ENCODE measurements at places on chromosomes 3 and 15.
A peak's percentile ranks its signal among the peaks of the same experiment; 100 is the strongest.

- no peak for DNase-seq
Measured at GRCh38 chr3:189286916-189287315, 115.1 kb downstream of the TPRG1 start.

DNA sequence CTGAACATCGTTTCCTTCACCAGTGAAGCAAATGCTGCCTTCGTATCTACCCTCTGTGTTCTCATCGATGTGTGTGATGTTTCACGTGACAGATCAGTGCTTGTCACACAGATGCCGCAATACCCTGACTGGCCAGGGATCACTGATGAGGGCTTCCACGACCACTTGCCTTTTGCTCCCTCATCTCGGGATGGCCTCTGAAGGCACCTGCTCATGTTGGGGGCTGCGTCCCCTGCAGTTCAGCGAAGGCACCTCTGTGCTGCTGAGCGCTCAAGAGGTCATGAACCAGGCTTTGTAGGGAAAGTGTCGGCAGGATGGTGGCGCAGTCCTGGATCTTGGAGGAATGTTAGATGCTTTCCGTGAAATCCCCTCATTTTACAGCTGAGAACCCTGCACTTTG lies 79.2 kb upstream of the KLF13 start:
- no peak for DNase-seq

DNA sequence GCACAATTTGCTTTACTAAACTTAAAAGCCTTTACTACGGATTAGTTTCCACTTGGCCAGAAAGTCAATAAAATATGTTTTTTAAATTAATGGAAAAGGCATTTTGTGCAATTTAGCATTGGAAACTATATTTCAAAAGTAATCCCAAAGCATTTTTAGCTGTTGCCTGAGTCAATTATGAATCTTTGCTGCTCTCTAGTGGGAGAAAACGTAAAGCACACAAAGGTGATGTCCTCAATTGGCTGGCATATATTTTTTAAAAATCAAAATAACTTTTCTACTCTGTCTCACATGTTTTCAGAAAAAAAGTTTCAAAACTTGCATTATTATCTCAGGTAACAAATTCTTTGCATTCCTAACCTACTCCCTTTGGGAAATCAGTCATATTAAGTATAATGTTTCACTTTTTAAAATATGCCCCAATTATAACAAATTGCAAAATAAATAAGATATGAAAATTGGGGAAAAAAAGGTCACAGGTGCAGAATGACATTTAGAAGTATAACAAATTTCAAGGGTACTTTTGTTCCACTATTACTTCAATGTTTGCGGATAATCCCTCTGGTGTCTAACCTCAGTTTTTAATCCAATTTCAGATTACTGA lies 47.2 kb upstream of the TEX55 start:
- DNase-seq, result peak; percentile 48

DNA sequence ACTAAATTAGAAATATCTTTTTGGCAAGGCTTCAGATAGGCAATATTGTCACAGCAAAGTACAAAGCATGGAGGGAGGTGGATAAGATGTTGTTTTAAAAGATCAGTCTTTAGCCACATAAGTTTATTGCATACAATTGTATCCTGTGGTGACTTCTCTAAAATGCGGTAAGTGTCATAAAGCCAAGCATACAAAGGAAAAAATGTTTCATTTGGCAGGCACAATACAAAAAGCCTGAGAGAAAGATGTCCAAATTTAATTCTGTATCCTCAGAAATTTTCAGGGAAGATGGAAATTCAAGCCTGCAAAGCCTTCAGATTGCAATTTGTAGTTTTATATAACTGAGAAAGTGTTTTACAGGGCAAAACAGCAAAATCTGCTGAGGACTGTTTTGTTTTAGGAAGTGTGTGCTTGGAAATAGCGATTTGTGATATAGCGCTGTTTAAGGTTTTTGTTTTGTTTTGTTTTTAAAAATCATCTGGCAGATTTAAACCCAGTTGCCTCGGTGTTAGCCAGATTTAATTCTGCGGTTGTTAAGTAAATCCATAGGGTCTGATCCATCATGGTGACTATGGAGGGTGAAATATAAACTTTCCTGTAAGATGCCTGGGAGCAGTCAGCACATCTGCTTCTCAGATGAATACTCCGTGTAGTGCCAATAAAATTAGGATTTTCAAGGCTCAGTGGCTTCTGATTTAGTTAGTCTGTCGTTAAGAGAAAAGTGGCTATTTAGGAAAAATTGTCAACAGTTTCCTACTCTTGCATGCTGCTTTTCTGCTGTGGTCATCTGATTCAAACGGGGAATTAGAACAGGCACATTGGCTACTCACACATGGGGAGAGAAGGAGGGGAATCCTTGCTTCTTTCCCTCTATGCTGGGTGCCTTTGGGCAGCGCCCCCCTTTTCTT lies 8.0 kb downstream of the KAT2B start:
- peak; percentile 61 for DNase-seq

DNA sequence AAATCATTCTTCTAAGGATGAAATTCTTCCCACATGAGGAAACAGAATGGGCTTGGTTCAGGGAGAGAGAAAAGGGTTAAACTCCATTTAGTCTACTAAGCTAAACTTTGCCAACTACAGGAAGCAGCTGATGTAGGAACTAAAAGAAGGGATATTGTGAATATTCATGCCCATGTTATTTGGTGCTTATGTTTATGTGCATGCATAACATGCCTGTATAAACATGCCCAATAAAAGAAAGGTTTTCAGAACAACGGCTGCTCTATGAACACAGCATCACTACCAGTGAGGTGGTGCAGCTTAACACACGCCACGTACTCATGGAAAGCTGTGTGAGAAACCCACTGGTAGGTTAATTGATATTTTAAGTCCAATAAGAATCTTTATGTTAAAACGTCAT lies 59.4 kb upstream of the VGLL4 start:
- no peak for DNase-seq

DNA sequence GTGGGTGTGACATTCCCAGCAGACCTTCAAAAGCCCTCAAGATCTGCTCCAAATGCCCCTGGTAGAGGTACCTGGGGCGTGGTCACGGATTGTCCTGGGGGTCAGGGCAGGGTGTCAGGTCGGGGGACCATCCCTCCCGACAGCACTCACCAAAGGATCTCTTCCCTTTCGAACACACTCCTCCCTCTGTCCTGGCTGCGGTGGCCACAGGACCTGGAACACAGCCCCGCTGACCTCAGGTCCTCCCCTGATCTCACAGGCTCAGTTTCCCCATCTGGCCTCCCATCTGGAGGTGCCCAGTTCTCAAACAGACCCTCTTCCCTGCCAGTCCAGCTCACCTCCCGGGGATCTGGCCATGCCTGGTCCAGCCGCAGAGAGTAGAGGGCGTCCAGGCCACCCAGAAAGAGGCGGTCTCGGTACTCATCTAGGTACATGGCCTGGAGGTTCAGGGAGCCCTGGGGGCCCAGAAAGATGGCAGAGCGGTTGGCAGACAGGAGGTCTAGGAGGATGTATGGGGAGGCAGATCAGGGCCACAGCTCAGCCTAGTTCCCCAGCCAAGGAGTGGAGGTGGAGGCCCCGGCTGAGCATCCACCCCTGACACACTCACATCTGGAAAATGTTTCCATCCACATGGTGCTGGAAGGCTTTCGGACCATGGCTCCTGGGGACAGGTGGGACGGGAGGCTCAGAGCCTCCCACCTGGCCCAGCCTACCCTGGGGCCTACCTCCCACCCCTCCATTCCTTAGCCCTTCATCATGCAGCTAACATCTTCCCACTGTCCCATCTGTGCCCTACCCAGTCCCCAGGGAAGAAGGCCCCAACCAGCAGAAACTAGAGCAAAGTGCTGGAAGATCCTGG lies 2.3 kb downstream of the SEMA3G start:
- no peak for DNase-seq

Data from muscle of arm (tissue), 14 donors.